ENCODE measurements at places on chromosomes 4 and X. TPM values are rescaled to one million over a fixed set of nuclear protein-coding genes. Genes with fewer than 3 reads are reported as not detected.
A peak's percentile ranks its signal among the peaks of the same experiment; 100 is the strongest.

DNA sequence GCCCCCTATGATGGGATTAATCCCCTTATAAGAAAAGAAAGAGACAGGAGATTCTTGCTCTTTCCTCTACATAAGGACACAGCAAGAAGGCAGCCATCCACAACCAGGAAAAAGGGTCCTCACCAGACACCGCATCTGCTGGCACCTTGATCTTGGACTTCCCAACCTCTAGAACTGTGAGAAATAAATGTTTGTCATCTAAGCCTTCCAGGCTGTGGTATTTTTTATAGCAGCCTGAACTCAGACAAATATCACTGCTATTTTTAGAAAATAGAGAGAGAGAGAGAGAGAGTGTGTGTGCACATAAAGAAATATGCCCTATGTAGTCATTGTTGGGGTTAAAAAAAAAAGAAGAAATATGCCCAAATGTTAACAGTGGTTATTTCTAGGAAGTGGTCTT lies 104.2 kb downstream of the PAPSS1 start:
- DNase-seq = no peak

SLC9A7 gene
- 17.0 TPM for total RNA-seq

GRCh38 chr4:109301651-109302360 lies 652 bp downstream of the COL25A1 start:
- DNase-seq = no peak

- no peak for DNase-seq
Measured at GRCh38 chr4:77229433-77229832, 72.4 kb downstream of the CCNG2 start.

ANOS1 gene
- not detected for total RNA-seq

ZMAT1 gene
- total RNA-seq = 3.3 TPM

DNA sequence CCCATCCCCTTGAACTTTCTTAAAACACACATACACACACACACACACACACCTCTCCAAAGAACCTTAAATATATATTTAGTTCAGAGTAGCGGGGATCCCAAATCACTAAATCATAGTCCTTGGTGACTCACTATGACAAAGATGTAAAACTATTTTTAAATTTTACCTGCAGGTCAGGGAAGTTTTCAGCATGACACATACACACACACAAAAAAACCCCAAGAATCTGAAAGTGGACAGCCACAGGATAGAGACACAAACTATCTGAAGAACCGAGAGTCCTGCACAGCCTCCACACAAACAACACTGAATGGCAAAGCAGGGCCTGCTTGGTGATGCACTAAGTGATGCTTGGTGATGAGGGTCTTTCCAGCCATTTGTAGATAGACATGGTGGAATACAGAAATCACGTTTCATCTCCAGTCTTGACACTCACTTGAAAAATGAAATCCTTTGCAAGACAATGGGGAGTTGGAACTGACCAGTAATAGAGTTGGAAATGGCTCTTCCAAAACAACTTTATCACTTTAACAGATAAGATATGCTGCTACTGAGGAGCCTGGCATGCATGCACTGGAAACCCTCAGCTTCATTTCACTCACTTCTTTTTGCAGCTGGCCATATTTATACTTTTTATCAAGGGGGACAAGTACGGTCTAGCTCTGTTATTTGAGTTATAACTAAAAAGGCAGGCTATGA lies 307.3 kb downstream of the RAPGEF2 start:
- no peak for DNase-seq

- no peak for DNase-seq
Measured at GRCh38 chr4:74206088-74206825, 48.3 kb downstream of the MTHFD2L start.

FAM120C gene
- total RNA-seq = 8.3 TPM

RAB41 gene
- total RNA-seq = not detected

- no peak for DNase-seq
Measured at GRCh38 chr4:76626686-76627465, 191.8 kb downstream of the SHROOM3 start.

XG gene
- not detected for total RNA-seq

GRCh38 chr4:77177199-77177598 lies 20.2 kb downstream of the CCNG2 start:
- no peak for DNase-seq

HSFX2 gene
- total RNA-seq = not detected

GRCh38 chr4:10983268-10983667 lies 298.7 kb upstream of the CLNK start:
- peak; percentile 33 for DNase-seq

EMCN gene
- total RNA-seq = not detected

All from activated CD8-positive, alpha-beta T cell treated with anti-CD3 and anti-CD28 coated beads for 36 hours (primary cell).